Fibroblast of lung (primary cell): ENCODE measurements at places on chromosomes 1 and 21. TPM values are rescaled to one million over a fixed set of nuclear protein-coding genes. Genes with fewer than 3 reads are reported as not detected.

Gene PLCH2
- polyA plus RNA-seq = 0.02 and 0.10 TPM in 2 replicates

Gene PRAMEF27
- polyA plus RNA-seq = not detected in 2 replicates

Gene LEFTY1
- not detected in 2 replicates for polyA plus RNA-seq

Gene KLHDC9
- 0.95 and 1.5 TPM in 2 replicates for polyA plus RNA-seq

Gene HIVEP3
- 2.1 and 3.2 TPM in 2 replicates for polyA plus RNA-seq

Gene SLC30A2
- not detected in 2 replicates for polyA plus RNA-seq

Gene CTSS
- 1.9 and 2.8 TPM in 2 replicates for polyA plus RNA-seq

Gene C1QA
- not detected in 2 replicates for polyA plus RNA-seq
